ENCODE measurements at places on chromosomes 1 and 21.

DNA sequence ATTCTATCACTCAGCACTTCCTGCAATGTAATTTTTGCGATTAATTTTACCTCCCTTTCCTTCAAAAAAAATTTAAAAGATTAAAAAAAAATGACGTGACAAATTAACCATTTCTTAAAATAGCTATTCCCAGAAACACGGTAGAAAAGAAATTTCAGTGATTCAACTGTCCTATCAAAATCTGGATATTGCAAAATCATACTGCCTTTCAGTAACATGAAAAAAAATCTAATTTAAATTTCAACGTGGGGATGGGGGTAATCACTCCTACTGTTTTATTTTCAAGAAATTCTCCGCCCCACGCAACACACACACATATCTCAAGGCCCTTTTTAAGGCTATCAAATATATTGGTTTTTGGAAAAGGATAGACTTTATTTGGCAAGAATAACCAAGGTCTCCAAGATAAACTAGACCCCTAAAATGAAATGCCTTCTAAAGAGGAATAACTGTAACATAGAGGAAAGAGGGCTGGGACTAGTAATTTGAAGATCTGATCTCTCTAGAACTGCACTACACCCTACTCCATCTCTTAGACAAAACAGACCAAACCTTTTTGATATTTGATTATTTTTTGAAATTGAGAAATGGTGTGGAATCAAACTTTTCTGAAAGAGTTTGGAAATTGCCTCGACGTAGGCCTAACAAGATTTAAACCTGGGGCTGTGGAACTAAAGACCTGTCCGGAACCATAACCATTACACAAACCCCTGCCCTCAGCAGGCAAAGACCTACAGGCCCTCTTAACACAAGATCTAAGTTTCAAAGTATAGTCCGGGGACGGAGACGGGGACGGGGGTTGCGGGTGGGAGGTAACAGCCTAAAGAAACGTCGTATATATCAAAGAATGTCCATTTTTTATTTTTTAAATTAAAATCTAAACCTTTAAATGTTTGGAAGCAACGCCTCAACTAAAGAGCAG is 941 bp downstream of the ARNT start:
- no peak for DNase-seq

DNA sequence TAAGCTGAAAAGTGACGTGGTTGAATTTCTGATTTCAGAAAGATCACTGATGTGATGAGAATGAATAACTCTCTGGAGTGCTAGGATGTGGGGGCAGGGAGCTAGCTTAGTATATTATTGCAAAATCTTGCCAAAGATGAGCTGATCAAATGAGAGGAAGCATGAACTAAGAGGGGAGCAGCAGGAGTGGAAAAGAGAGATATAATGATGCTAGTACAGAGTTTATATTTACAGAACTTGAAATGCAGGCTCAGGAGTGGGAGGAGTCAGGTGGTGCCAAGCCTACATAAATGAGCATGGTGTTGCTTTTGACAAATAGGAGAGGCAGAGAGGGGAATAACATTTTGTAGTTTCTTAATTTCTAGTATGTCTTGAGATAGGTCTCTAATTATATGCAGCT is 38.1 kb upstream of the NBL1 start:
- no peak for DNase-seq

DNA sequence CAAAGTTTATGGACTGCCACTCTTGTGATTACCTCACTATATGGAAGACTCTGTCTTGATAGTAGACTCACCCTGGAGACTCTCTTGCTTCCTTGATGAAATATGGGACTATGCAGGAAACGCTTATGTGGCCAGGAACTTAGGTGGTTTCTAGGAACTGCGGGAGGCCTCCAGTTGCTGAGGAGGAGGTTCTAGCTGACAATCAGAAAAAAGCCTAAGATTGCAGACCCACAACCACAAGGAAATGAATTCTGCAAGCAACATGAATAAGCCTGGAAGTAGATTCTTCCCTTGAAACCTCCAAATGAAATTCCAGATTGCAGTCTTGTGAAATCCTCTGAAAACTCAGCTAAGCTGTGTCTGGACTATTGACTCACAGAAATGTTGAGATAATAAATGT is 88.9 kb upstream of the COL11A1 start:
- no peak for DNase-seq

GRCh38 chr21:42438316-42439205 is 34.9 kb downstream of the UBASH3A start:
- DNase-seq = no peak

DNA sequence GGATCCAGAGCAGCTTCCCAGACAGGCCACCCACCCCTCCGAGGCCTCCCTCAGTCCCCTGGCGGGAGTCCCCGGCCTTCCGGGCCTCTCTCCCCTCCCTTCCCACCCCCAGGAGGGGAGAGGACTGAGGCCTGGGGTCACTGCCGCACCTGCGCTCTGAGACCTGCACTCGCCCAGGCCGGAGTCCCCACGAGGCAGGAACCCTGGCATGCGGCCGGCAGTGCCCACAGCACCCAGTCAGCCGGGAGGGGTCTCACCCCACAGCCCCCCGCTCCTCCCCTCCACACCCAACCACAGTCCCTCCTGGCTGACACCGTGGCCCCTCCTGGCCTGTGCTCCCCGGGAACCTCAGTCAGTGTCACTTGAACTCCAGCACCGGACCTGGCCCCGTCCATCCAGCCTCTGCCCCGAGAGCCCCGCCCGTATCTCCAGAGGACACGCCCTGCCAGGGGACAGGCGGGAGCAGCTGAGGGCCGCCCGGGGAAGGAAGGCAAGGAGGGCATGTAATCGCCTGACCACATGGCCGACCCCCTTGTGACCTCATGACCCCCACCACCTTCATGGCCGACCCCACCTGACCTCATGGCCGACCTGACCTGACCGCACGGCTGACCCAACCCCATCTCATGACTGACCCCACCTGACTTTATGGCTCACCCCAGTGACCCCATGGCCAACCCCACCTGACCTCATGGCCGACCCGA is 28.7 kb upstream of the TTLL10 start:
- DNase-seq = peak; percentile 20

- DNase-seq = peak; percentile 54
Measured at GRCh38 chr1:37656026-37656425, 21.3 kb upstream of the RSPO1 start.

DNA sequence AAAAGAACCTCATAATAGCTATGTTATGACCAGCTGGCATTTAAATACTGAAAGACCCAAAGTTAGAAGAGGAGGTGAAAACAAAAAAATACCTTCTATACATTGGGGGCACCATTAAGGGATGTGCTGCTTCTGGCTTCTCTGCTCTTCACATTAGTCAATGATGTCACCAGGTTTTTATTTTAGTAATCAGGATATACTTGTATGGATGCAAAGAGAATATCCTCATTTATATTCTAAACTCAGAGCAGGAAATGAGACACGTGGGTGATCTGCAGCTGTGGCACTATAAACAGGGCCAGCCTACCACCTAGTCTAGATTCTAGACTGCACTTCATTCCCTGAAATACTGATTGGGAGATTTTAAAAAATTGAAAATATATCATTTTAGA is 51.2 kb downstream of the WLS start:
- DNase-seq = no peak

GRCh38 chr21:41743321-41744027 is 23.4 kb downstream of the RIPK4 start:
- DNase-seq = no peak

GRCh38 chr1:33797849-33798248 is 66.0 kb upstream of the HMGB4 start:
- no peak for DNase-seq

GRCh38 chr1:200780545-200781369 is 42.1 kb downstream of the CAMSAP2 start:
- no peak for DNase-seq
